ENCODE measurements at places on chromosomes 5 and 9.

DNA sequence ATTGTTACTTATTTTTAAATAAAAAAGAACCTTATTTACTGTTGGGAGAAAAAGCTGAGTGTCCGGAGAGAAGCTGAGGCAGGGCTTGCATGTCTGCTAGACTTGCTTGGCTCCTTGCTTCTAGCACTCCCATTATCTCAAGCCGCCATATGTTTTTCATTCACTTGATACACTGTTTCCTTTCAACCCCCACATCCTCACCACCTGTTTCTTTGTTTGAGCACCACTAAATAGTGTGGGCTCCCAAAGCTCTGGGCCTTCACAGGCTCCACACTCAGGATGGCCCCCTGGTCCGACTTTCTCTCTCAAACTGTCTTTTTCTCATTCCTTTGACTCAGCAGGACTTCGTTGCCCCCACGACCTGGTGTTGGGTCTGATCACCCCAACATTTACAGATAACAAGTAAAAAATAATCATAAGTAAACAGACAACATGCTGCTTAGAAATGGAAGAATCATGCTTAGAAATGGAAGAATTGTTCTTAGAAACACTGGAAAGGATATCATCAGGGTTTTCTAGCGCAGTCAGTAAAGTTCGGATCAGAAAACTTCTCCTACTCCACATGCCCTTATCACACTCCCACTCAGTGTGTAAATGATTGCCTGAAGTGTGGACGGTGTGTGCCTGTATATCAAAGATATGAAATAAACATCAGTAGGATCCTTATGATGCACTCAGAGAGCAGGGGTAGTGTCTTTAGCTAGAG, 58.5 kb downstream of the APTX start:
- DNase-seq, result no peak

DNA sequence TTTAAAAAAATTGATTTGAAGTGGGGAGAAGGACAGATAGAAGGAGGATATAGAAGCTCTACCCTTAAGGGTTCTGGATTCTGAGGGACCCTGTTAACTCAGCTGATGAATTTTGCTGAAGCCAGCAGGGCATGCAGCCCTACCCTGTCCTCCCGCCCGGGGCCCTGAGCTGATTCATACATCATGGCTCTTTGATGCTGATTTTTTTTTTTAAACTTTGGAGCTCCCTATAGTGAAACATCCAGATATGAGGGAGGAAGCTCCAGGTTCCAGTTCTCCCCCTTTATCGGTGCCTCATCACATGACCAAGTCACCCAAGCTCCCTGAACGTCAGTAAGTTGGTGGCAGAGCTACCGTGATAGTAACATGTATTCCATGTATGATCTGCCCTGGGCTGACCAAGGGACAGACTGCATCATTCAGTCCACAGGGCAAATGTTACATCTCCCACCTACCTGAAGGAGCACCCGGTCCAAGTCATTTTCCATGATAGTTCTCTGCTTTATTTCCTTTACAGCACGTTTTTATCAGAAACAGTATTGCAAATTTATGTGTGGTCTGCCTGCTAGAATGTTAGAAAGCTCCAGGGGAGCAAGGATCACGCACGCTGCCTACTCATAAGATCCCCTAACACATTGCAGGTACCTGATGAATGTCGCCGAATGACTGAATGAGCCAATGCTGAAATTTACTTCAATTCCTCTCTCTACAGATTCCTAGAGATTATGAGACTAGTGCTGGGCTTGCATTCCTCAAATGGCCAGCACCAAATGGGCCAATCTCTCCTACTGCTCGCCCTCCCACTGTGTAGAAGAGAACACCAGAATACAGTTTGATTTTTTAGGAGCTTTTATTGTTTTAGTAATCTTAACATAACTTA, 25.9 kb downstream of the SPARC start:
- no peak for DNase-seq

GRCh38 chr9:68998812-68999211, 15.1 kb downstream of the PRKACG start:
- DNase-seq, result no peak

- DNase-seq, result no peak
Observed at GRCh38 chr9:137968235-137968634, 90.7 kb downstream of the CACNA1B start.

- DNase-seq, result no peak
Observed at GRCh38 chr5:120631611-120632010, 167.5 kb downstream of the PRR16 start.

GRCh38 chr5:154761046-154761736, 6.0 kb downstream of the LARP1 start:
- DNase-seq, result no peak

DNA sequence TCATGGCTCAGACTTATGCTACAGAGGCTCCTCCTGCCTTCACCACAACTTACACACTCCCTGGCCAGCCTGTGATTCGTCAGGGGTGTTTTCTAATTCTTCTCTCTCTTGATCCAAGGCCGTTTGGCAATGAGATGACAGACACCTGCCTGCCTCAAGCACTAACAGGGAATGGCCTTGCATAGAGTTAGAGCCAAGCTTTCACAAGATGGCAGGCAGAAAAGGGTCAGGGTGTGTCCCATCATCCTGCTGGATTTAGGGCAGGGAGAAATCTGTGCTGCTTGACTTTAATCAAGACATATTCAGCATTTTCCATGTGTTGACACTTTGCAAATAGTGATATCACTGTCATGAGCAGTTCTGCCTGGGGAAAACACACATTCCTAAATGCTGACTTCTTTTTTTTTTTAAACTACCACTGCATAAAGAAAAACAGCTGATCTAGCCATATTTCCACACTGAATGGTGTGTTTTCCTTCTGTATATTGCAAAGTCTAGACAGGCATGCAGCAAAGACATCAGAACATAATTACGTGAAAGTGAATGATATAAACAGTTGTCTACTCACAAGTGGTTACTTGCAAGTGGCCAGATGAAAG, 95.0 kb upstream of the SLC25A48 start:
- no peak for DNase-seq

DNA sequence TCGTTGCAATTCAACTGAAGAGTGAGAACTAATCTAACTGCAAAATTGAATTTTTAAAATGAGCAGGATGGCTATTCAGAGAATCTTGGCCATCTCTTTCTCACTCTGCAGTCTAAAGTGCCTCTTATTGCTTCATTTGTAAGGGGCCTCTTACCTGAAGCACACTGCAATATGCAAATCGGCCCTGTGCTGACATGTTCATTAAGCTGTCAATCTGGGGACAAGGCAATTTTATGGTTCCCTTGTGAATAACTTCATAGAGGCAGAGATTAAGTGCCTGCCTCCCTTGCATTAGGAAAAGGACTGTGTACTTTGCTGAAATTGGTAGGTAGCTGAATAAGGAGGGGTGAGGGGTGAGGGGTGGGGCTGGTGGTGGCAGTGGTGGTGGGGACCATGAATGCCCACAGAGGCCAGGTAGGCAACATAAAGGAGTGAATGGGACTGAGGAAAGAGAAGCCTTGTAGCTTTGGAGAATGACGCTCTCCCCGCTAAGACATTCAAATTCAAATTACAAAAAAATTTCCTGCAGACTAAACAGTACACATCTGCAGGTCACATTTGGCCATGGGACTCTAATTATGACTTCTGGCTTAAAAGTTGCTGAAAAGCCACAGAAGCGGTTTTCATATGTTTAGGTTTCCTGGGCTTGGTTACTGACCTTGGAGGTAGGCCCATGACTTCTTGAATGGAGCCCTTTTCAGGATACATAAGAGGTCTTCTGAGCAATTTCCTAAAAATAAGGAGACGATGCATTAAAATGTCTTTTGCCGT, 25.0 kb downstream of the TNFSF8 start:
- no peak for DNase-seq

GRCh38 chr9:35972093-35972492, 14.1 kb upstream of the OR2S2 start:
- no peak for DNase-seq

DNA sequence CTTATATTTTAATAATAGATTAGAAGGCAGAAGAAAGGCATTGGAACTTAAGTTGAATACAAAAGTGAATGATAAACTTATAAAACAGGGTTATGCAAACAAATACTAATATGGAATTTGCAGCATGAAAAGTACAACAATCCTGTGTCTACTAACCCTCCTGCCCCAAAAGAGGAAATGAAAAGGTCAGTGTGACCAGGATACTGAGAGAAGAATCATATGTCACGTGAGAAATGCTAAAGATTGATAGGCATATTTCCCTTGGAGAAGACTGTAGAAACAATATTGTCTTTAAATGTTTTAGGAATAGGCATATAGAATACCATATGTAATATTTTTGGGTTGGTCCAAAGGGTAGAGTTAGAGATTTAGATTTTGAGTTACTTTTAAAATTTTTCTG, 3.8 kb downstream of the WDR36 start:
- DNase-seq, result no peak

- no peak for DNase-seq
Observed at GRCh38 chr9:1051210-1051583, 1.0 kb downstream of the DMRT2 start.

DNA sequence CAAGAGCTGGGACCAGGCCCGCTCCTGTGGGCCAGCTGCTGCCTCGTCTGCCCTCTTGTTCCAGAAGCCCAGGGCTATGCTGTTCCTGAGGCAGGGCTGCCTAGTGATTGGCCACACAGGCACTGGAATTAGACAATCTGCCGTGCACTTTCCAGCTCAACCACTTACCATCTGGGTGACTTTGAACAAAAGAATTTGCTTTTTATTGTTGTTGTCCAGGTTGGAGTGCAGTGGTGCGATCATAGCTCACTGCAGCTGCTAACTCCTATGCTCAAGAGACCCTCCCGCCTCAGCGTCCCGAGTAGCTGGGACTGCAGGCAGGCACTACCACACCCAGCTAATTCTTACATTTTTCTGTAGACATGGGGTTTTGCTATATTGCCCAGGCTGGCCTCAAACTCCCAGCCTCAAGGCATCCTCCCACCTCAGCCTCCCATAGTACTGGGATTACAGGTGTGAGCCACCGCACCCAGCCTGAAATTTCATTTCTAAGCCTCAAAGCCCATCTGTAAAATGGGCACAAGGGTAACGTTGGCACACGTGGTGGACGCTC, 1.2 kb upstream of the NEK6 start:
- no peak for DNase-seq

GRCh38 chr9:127566351-127567001, 45.6 kb upstream of the STXBP1 start:
- DNase-seq, result no peak

GRCh38 chr5:98793223-98793622, 19.8 kb downstream of the RGMB start:
- no peak for DNase-seq

- no peak for DNase-seq
Observed at GRCh38 chr9:93315118-93315517, 131.2 kb downstream of the WNK2 start.

DNA sequence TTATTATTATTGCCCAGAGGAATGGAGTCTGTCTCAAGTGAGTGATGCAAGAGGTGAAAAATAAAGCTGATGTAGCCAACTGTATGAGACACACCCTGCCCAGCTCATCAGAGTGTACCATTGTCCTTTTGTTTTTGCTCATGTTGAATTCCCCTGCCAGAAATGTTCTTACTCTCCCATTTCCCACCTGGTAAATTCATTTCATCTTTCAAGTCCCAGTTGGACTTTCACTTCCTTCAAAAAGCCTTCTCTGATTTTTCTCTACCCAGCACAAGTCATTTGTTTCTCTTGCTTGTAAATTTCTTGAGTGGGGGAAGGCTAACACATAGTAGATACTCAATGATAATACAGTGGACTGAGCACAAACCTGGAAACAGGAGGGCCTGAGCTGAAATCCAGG, 394.5 kb upstream of the ZNF462 start:
- DNase-seq, result no peak

DNA sequence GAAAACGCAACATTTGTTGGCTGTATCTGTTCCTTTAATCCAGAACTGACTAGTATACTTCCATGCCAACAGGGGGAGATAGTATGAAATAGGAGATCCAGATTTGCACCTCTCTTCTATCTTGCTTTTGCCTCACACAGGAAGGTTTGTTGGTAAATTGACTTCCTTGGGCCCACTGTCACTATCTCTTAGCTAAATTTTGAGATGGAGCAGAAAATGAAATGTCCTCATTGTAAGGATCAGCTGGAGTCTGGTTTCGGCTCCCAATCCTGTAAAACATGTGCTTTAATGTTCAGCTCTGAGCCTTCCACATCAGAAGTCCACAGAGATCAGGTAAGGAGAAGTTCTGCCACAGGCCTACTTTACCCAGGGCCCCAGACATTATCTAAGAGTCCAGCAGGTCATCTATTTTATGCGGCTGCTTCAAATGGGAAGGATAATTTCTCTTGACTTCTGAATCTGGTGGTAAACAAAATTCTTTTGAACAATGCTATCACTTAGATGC, 176.8 kb downstream of the FER start:
- no peak for DNase-seq

- DNase-seq, result no peak
Observed at GRCh38 chr9:88818495-88819201, 172.6 kb upstream of the S1PR3 start.

DNA sequence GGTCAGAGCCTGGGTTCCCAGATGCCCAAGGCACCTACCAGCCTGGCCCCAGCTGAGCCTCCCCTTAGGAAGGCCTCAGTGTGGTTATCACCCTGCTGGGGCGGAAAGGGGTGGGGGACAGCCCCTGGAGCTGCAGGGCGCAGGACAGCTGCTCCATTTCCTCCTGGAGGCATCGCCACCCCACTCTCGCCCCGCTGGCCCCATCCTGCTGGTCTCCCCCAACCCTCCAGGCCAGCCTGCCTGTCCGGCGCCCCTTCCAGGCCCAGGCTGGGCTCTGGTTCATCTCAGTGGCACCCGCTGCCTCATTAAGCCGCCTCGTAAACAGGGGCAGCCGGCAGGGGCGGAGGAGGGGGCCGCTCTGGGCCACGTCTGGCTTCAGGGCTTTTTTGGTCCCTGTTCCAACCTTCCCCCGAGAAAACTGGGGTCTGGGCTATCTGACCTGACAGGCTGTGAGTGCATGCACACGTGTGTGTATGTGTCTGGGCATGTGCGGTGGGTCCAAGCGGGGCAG, 30.8 kb upstream of the ENHO start:
- no peak for DNase-seq

DNA sequence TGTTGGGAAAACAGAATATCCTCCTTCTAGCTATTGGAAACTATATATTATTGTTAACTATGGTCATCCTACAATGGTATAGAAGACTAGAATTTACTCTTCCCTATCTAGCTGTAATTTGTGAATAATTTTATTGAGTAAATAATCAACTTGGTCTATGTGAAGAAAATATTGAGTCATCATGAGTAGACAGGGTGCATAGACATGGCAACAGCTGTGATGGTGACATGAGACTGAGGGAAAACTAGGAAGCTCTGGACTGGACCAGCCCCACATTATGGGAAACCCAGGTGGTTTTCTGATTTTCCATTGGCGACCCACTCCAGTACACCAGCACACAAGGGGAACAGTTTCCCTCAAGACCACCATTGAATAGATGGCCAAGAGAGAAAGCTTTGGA, 95.0 kb downstream of the APBA1 start:
- no peak for DNase-seq

GRCh38 chr9:79583952-79584654, 12.3 kb downstream of the TLE4 start:
- DNase-seq, result peak; percentile 48

GRCh38 chr9:16461851-16462250, 408.6 kb downstream of the BNC2 start:
- DNase-seq, result no peak

- DNase-seq, result no peak
Observed at GRCh38 chr5:84381502-84382362, 2.9 kb downstream of the EDIL3 start.
